Kidney (tissue), 22 donors: ENCODE measurements at places on chromosomes 1 and 21. TPM values are rescaled to one million over a fixed set of nuclear protein-coding genes. Genes with fewer than 3 reads are reported as not detected.

DNA sequence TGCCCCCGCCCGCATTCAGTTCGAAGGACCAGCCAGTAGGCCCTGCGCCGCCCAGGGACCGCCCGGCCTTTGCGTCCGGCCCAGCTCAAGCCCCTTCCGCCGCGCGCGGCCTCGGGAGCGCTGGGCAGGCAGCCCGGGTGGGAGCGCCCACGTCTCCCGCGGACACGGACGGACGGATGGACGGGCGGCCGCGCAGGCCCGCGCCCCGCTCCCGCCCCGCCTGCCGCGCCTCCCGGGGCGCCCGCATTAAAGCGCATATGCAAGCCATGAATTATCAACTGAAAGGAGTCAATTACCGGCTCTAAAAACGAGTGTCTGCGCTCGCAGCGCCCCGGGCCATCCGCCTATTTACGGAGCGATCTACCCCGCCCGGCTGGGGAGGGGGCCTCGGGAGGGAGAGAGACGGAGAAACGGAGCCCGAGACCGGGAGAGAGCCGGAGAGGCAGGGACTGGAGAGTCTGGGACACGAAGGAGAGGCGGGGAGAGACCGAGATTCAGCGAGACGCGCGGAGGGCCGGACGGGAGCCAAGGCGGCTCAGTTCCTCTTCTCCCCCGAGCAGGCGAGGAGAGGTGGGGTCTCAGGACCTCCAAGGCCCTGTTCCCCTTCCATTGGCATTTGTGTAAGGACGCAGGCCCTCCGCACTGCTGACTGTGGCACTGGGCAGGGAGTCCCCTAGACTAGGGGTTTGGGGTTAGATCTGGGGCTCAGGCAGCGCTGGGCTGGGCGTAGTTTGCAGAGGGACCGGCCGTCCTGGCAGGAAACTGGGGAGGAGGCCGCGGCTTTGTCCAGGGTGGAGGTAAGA lies 41.3 kb upstream of the DMBX1 start:
- DNase-seq, result peak; percentile 25

DNA sequence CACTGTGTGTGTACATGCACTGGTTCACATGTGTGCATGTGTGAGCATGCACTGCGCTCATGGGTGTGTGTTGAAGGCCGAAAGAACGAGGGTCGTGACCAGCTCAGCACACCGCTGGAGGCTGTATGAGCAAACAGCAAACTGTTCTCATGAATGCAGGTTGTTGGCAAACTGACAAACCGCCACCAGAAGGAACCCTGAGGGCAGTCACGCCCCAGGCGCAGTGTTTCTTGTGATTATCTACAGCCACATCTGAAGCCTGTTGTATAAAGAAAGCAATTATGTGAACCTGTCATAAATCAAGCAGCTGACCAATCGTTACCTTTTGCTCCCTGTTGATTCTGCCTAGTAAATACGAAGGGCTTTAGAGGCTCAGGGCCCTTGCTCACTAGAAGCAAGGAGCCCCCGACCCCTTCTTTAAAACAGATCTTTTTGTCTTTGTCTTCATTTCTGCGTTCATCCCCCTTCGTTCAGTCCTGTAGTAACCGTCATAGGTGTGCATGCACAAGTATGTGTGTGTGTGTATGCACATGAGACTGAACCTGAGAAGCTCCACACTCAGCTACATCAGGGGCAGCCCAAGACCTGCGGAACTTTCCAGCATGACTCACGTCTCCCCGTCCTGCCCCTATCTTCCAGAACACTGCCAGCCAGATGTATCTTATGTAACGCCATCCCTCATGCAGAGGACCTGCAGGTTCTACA lies 16.8 kb upstream of the RIPK4 start:
- peak; percentile 71 for DNase-seq

DNA sequence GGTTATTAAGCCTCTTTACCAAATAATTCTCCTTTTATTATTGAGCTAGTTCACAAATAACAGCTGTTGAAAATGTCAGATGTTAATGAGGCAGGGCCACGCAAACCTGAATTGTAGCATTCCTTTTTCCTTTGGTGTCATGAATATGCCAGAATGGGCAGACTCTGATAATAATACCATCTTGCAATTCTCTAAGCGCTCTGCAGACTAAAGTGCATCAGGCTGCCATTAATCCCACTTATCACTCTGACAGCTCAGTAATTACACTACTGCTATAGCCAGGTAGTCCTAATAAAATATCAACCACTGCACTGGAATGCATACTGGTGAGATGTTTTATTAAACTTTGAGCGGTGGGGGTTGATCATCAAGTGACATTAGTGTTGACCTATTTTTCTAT lies 177.7 kb downstream of the DPYD start:
- DNase-seq, result no peak

The CRYBG2 gene
- total RNA-seq, result 2.2 TPM

- DNase-seq, result no peak
Observed at GRCh38 chr1:61451572-61451968, 273.4 kb downstream of the TM2D1 start.

DNA sequence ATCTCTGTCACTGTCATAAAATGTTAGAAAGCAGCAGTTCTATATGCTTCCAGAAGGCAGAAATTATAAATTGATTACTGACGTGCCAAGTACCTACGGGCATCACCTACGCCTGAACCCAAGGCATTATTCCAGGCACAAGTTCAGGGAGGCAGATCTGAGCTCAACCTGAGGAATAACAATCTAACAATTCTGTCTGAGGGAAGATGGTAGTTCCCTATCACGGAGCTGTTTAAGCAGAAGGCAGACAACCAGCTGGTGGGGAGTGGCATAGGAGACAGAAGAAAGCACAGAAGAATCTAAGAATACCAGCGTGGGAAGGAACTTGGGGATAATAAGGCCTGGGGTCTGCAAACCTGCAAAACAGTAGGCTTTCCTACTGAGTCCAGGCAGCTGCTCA lies 40.4 kb downstream of the SLC9A1 start:
- no peak for DNase-seq

- no peak for DNase-seq
Observed at GRCh38 chr1:182637769-182638168, 33.6 kb upstream of the RGS16 start.

The C8B gene
- not detected for total RNA-seq

DNA sequence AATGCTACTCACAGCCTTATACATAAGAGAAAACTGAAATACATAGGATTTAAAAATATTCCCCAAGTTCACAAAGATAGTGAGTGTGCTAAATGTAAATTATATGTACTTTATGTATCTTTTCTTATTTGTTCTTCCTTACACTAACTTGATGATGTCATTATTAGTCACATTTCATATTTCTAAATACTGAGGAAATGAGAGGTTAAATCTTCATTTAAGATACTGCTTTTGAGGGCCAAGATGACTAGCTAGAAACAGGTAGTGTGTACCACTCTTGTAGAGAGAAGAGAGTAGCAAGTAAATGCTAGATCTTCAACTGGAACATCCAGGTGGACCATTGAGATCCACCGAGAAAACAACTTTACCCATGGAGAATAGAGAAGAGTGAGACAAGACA lies 29.8 kb downstream of the PYHIN1 start:
- no peak for DNase-seq

The S100A6 gene
- 1,542 TPM for total RNA-seq

GRCh38 chr1:154783976-154784375 lies 86.1 kb downstream of the KCNN3 start:
- no peak for DNase-seq
